T-helper 1 cell (primary cell): ENCODE measurements at places on chromosomes 5 and 9.

- DNase-seq: no peak
These were observed 238.6 kb downstream of the FANCC start for GRCh38 chr9:95078939-95079338.

GRCh38 chr5:10354048-10354872, 765 bp downstream of the MARCHF6 start:
- DNase-seq: peak; percentile 16

GRCh38 chr5:156120777-156121176, 206.2 kb upstream of the SGCD start:
- DNase-seq: no peak

DNA sequence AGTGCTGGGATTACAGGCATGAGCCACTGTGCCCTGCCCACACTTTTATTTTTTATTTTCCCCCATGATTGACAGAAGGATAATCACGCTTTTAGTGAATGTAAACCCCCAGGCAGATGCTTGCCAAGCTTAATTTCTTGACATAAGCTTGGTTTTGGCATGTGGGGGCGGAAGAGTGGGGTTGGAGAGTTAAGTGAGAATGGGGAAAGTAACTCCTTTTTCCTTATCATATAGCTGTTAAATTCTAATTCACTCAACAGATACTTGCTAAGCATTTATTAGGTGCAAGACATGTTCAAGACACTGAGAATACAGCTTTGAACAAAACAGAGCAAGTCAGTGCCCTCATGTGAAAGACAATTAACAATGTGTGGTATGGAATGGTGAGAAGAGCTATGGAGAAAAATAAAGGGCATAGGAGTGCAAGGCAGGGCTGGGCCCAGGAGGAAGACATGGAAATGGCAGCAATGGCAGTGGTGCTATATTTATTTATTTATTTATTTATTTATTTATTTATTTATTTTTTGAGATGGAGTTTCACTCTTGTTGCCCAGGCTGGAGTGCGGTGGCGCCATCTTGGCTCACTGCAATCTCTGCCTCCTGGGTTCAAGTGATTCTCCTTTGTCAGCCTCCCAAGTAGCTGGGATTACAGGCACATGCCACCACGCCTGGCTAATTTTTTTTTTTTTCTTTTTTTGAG, 2.2 kb downstream of the SLC26A2 start:
- no peak for DNase-seq

GRCh38 chr5:58629271-58630159, 46.6 kb downstream of the RAB3C start:
- no peak for DNase-seq

- no peak for DNase-seq
These were observed 10.7 kb upstream of the LURAP1L start for GRCh38 chr9:12764150-12764549.

DNA sequence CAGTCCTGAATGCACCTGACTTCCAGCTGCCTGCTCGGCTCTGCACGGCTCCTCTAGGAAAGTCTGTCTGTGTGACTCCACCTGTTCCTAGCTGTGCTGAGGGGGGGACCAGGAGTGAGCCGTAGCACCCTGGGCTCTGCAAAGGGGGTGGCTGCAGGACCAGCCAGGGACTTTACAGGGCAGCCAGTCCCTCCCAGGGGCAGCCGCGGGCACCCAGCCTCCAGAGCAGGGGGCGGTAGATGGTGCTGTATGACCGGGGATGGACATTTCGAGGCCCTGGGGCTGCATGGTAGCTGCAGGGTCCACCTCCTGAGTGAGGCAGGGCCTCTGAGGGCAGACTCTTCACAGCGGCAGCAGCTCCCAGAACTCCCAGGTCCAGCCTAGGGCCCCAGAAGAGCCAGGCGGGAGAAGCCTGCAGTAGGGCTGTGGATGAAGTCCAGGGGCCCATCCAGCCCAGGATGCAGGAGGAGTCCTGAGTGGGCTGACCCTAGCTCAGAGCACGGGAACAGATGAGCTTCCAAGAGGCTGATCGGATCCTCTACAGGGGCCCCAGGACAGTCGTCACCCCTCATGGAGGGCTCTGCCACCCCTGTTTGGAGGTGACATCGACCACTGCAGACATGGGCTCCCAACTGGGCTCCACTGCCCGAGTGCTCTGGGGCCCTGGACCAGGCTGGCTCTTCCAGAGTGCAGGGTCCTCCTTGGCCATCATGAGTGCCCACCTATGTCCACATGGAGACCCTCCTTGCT, 105.4 kb downstream of the ZNF354C start:
- DNase-seq: no peak

DNA sequence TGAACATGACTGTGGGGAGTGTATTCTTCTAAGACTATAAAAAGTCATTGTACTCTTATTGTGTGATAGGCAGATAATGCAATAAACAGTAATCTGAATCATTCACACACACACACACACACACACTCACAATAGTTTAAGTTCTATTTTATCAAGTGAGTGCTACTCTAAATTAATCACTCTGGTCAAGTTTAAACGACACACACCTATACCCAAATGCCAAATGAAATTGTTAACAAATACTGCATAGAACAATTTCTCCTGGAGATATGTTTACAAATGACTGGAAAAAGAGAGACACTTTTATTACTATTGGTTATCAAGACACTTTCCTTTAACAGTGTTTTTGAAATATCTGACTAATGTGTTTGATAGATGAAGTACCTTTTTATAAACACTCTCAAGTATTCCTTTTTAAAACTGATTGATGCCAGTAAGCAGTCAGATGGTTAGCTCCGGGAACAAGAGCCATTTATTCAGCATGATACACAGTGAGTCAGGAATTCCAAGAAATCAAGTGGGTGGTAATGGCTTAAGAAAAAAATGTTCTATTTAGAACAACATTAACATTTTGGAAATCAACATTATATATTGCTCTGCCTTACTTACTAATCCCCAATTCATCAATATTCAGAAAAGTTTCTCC, 521.6 kb upstream of the ST8SIA4 start:
- DNase-seq: no peak

DNA sequence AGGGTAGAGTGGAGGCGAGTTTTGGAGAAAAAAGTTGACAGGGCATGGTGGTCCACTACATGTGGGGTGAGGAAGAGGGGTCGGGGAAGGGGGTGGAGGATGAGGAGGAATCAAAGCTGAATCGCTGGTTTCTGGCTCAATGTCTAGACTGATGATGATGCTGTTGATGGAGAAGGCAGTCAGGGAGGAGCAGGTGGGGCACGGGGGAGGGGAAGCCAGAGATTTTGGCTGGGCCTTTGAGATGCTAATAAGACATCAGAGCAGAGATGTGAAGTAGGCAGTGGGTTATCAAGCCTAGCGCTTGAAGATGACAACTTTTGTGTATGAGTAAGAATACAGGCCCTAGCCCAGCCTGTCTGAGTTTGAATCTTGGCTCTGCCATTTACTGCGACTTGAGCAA, 32.4 kb upstream of the TTC23L start:
- DNase-seq: no peak

GRCh38 chr5:147780924-147781573, 1.5 kb downstream of the JAKMIP2 start:
- no peak for DNase-seq

GRCh38 chr5:163104464-163104863, 332.9 kb upstream of the CCNG1 start:
- no peak for DNase-seq

DNA sequence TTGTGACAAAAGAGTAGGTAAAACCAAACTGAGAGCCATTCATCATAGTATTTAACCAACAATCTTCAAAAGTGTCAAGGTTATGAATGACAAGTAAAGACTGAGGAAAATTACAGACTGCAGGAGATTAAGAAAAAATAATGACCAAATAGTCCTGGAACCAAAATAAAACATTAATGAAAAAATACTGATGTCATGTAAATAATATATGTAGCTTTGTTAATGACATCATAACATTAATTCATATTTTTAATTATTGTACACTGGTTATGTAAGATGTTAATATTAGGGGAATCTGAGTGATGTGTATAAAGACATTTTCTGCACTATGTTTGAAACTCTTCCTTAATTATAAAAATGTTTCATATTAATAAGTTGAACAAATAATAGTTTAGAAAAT, 436.7 kb downstream of the CYLC2 start:
- DNase-seq: no peak

DNA sequence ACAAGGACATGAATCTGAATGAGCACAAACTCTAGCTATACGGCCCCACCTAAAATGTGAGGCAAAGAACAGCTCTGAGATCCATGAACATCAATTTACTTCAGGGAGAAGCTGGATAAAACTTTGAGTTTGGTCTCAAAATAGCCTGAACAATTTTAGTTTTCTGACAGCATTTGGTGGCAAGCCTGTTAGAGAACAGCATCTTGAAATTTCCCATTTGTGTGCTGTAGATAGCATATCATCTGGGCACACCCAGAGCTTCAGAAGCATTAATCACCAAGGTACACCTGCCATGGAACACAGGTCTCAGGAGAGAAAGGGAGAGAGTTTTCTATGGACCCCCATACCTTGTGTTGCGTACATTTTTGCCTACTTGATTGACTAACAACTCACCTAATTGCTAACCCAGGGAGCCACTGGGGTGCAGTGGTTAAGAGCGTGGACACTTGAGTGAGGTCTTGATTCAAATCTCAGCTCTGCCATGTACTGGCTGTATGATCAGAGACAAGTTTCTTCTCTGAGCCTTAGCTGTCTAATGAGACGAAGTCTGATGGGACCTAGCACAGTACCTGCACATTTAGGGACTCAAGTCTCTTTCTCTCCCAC, 264.9 kb downstream of the PIK3R1 start:
- DNase-seq: no peak
